NCI-H69 (cell line): ENCODE measurements at places on chromosomes 1 and 21.

GRCh38 chr1:75310067-75310466 lies 175.9 kb downstream of the LHX8 start:
- peak; percentile 16 for DNase-seq

GRCh38 chr1:3821004-3821403 lies 24.7 kb upstream of the LRRC47 start:
- no peak for DNase-seq

DNA sequence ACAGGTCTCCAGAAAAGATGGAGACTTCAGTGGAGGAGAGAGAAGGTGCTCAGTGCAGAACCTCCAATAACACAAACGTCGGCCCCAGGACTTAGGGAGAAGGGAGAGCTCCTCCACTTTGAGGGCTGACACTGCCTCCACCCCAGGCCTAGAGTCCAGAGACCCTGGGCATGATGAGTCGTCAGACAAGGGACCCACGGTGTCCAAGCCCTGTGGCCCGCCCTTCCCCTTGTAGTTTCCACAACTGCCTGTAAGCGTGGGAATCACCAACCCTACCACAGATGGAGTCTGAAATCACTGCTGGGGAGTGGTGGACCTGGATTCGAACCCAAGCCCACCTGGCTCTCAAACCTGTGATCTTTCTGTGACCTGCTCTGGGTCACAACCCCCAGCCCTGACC lies 281.1 kb downstream of the NPHP4 start:
- no peak for DNase-seq

DNA sequence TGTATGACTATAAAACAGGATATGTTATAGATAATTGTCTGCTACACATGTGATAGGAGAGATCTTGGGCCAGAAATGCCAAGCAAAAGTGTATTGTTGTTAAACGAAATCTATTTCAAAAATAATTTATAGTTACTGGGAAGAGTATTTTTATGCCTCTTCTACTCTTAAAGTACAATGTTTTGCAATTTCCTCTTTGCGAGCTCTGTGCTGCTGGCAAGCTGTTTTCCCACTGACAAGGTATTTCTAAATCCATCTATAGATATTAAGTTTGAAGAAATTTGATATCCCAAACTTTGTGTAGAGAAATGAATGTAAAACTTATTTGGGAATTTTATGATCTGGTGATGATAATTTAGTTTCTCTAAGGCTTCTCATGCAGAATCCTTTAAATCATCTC lies 63.3 kb upstream of the PTGFR start:
- DNase-seq = no peak

- no peak for DNase-seq
Measured at GRCh38 chr1:150225546-150225945, 10.4 kb downstream of the ANP32E start.

DNA sequence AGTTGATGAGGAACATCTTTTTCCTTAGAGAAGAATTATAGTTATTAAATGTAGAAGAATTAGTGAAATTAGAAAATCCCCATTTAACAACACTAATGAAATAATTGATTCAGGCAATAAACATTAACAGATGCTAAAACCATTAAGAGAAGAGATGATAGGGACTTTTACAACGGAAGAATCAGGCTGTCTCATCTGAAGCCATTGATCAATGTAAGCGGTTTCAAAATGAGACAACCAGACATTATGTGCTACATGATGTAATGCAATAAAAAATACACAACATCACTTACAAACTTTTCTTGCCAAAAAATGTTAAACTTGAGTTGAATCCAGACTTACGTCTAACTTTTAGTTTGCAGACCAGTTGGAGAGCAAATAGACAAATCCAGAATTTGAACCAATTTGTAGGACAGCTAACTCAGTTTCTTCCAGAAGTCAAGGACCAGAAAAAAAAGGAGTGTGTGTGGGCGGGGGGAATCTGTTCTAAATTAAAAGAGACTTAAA lies 165.4 kb upstream of the DPT start:
- DNase-seq = no peak

DNA sequence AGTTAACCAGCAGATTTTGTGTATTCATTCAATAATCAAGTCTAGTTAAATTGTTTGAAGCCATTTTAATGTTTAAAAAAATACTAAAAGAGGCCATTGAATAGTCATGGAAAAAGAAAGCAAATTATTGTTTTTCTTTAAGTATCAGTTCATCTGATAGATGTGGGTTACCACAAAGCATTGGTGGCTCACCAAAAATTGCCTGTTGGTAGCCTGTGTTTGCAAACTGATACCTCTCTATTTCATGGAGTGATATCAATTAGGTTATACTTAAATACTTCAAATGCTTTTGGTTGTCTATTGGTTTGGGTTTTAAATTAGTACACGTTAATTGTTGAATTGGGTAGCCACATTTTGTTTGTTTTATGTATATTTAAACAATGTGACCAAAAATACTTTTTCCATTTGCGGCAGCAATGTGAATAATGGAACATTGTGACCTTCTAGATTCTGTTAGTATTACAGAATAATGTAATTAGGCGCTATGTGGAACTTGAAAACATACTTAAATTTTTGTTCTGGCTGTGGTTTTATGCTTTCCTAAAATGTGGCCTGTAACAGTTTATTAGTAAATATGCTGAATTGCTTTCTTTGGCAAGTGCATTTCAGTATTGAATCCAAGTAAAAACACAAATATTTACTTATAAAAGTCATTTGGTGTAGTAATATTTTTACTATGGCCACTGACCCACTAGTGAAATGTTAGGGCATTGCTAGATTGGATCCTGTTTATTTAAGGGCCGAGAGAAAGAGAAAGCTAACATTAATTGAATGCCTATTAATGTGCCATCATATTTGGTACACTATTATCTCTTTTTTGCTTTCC lies 37.1 kb upstream of the NBL1 start:
- no peak for DNase-seq

GRCh38 chr21:16587681-16588375 lies 858.0 kb downstream of the USP25 start:
- peak; percentile 19 for DNase-seq

DNA sequence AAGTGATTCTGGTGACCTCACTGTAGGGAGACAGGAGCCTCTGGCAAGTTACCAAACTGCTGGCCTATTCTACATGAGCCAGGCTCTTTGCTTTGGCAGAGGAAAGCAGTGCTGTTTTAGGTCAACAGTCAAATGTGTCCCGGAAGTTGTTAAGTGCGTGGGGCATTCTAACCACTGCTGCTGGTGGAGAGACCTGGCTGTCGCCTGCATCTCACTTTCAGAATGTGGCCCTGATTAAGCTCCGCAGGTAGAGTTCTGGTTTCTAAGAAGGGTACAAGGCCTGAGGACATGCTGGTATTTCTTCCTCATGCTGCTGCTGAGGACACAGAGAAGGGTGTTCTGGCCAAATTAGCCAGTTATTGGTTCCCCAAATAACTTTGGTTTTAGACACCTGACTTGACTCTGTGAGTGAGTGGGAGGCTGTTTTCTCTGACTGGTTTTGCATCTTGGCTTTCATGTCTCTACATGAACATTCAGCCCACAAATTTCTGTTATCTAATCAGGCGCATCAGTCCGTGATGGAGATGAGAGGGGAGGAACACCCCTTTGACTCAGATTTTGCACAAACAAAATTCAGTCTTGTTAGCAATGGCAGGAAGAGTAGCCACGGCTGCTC lies 120.8 kb downstream of the LMO4 start:
- DNase-seq = peak; percentile 91

DNA sequence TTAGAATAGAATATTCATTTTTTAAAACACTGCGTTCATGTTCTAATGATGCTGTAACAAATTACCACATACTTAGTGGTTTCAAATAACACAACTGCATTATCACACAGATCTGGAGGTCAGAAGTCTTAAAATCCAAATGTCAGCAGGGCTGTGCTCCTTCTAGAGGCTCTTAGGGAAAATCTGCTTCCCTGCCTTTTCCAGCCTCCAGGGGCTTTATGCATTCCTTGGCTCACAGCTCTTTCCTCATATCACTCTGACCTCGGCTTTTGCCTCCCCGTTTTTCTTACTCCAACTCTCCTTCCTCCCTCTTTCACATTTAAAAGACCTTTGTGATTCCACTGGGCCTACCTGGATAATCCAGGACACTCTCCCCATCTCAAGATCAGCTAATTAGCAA lies 18.6 kb upstream of the FMN2 start:
- DNase-seq = no peak

- no peak for DNase-seq
Measured at GRCh38 chr1:205927247-205927646, 16.0 kb downstream of the SLC26A9 start.

DNA sequence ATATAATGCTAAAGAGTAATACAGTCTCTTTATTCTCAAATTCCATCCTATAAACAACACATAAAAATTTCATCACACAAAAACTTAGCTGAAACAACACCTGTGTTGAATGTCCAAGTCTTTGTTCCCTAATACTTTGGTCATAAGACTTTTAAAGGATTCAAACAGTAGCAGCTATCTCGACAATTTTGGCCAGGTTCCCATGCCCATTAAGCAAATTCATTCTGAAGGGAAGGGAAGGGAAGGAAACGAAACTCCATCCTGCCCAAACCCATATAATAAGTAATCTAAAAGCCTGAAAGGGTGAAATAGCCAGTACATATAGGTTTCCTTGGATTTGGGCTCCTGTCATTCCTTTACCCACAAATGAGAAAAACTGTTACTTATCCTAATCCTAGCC lies 7.5 kb downstream of the IVNS1ABP start:
- DNase-seq = peak; percentile 14

GRCh38 chr1:22883406-22883805 lies 89.3 kb downstream of the LACTBL1 start:
- no peak for DNase-seq

DNA sequence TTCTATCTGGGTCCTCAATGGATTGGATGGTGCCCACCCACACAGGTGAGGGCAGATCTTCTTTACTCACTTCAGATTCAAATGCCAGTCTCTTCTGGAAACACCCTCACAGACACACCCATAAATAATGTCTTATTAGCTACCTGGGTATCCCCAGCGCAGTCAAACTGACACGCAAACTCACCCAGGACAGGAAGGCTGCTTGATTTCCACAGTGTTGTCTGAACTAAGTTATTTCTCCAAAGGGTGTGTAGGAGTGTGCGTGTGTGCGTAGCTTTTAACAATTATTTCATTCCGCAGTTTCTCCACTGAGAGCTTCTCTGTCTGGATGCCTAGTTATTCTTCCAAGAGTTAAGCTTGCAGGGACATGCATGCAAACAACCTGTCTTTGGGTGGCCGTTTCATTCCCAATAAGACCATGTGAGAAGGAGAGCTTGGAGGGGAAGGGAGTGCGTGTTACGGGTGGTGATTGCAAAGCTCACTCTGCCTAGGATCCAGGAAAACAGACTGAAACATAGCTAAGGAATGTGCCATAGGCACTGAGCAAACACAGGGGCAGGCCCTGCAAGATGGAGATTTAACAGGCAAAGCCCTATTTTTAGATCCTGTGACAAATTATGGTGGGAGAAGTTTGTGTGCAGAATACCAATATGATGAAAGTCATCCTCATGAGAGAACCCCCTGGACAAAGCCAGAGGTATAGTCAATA lies 269.7 kb downstream of the DYRK1A start:
- DNase-seq = no peak

DNA sequence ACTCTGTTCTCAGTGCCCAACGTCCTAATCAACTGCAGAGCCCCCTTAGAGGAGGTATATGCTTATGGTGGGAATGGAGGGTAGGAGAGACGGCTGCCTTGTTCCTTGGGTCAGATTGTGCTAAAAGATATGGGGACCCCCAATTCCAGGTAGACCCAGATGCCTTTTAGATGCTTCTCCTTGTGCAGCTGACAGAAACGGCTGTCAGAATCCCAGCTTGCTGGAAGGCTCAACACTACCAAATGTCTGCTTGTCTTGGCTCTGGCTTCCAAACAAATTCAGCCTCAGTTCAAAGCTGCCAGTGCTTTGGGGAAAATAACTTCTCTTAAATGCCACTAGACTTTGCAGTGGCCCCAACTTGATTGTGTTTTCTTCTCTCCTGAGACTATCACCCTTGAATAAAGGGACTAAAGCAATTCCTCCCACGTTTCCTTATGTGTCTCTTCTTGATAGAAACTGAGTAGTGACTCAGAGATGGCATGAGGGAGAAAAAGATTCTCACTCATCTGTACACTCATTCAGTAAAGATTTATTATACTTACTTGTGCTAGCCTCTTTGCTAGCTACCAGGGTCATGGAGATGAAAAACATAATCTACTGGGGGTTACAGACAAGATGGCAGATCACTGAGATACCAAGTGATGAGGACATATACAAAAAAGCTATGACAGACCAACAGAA lies 3.4 kb upstream of the RNF19B start:
- DNase-seq = no peak

GRCh38 chr1:4778056-4778455 lies 123.6 kb downstream of the AJAP1 start:
- DNase-seq = no peak

DNA sequence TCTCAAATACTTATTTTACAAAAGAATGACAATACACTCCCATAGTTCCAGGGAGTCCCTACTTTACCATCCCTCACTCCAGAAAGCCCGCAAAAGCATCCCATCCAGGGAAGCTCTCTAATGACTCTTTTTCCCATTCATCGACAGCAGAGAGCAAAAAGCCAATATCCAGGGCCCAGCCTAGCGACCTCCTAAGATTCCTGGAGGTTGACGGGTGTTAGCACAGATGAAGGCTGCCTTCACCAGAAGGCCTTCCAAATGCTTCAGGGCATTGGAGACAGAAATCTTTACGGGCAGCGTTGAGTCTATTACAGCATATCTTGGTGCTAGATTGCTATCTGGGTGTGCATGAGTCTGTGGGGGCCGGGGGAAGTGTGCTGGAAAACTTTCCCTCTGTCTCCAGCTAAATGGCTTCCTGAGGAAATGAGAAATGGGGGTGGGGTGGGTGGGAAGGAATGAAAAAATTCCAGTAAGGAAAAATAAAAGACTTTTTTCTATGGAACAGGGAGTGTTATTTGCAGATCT lies 136.6 kb downstream of the PROX1 start:
- DNase-seq = peak; percentile 22

DNA sequence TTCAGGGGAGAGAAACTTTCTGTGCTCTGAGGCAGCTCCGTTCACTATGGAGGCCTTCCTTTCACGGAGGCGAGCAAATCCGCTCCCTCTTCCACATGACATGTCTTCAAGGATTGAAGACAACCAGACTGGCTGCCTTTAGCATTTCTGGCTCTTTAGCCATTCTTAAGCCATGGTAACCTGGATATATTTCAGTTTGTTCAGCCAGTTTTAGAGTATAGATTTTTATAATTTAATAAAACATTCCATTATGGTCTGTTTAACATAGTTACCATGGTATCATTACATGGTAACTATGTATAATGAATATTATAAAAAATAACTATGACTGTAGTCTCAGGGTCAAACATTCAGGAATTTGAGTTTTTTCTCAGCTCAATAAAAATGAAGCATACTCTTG lies 54.2 kb upstream of the NFIA start:
- DNase-seq = no peak

GRCh38 chr1:230170153-230170547 lies 103.1 kb downstream of the GALNT2 start:
- no peak for DNase-seq

- no peak for DNase-seq
Measured at GRCh38 chr1:18707696-18708257, 77.1 kb downstream of the PAX7 start.

GRCh38 chr1:165856021-165856420 lies 28.6 kb downstream of the UCK2 start:
- no peak for DNase-seq

GRCh38 chr1:243945727-243946126 lies 95.7 kb upstream of the AKT3 start:
- DNase-seq = no peak

- DNase-seq = peak; percentile 5
Measured at GRCh38 chr1:94031591-94031990, 89.4 kb downstream of the ABCA4 start.

GRCh38 chr1:206952171-206952570 lies 5.9 kb upstream of the PIGR start:
- no peak for DNase-seq
